ENCODE measurements at places on chromosomes 6 and 20.

DNA sequence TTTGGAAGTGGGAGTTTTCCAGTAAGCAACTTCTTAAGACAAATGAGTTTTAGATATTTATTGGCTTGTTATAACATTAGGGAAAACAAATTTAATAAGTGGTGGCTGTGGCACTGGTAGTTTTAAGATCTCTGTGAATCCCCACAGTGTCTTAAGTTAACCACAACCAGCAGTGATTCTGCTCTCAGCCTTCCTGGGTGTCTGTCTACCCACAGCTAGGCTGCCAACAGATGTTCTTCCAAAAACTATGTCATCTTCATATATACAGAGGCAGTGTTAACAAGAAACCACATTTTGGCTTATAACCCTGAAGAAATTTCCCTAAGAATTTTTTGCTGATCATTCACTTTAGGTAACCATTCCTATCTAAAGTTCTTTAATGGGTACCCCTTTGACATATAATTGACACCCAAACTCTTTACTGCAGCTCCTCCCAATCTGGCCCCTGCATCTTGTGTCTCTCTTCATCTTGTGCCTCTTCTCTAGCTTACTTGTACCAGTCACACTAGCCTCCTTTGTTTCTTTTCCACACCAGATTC, 52.7 kb downstream of the TOP1 start:
- DNase-seq: no peak

GRCh38 chr6:8462169-8462568, 26.8 kb upstream of the SLC35B3 start:
- DNase-seq: no peak

- peak; percentile 88 for DNase-seq
These were observed 2.5 kb downstream of the MYMX start for GRCh38 chr6:44219053-44219814.

- no peak for DNase-seq
These were observed 16.1 kb upstream of the HMGN3 start for GRCh38 chr6:79250559-79250958.

DNA sequence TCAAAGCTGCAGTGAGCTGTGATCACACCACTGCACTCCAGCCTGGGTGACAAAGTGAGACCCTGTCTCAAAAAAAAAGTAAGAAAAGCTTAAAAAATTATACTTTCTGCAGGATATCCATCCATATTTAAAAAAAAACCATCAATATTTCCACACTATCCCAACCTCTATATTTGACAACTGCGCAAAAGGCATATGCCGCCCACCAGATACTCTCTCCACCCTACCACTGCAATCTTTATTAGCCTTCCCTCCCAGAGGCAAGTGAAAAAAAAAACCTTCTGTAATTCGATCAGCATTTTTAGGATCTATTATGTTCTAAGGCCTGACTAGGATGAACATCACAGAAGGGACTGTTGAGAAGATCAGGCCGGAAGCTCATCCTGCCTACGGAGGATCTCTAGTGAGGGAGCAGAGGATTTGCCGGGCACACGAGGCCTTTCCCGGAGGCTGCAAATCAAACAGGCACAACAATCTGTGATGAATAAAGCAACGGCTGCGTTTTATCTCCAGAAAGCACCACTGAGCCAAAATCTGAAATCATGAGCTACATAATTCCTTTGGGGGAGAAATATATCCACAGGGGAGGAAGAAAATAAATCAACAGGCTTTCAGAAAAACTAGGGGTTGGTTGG, 65.9 kb downstream of the GFOD1 start:
- peak; percentile 15 for DNase-seq

- DNase-seq: no peak
These were observed 32.5 kb upstream of the IYD start for GRCh38 chr6:150336299-150336698.

DNA sequence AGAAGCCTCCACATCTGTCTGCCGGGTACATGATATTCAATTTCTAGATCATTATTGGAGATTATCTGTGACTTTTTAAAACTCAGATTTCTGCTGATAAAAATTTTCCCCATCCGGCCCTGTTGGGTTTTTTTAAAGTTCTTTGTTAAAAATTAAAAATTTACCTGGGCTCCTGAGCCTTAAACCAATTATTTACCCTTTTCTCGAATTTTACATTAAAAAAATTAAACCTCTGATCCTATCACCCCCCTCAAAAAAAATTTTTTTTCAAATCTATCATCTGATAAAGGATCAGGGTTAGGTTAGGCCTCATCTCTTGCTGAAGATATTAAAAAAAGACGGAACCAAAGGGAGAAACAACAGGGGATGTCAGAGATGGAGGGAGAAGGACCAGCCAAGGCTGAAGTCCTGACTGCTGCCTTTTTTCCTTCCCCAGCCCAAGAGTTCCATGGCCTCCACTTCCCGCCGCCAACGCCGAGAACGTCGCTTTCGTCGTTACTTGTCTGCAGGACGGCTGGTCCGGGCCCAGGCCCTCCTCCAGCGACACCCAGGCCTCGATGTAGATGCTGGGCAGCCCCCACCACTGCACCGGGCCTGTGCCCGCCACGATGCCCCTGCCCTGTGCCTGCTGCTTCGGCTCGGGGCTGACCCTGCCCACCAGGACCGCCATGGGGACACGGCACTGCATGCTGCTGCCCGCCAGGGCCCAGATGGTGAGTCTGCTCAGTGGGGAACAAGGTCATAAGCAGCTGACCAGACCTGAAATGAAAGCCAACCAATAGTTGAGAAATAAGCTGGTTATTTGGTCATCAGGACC, 527 bp downstream of the NFKBIL1 start:
- no peak for DNase-seq

DNA sequence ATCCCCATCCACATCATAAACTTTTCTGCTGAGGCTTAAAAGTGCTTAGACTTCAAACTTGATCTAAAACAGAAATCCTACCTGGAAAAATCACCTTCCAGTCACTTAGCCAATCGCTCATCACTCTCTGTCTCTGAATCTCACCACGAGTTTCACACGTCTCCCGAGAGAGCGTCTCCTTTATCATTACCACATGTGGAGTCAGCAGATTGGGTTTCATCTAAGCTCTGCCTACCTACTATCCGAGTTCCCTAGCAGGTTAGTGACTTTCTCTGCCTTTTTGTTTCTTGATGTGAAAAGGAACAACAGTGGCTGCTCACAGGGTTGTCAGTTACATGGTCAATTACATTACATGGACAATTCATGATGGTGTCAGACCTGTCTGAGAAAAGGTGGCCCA, 286.2 kb downstream of the ESR1 start:
- DNase-seq: no peak

- DNase-seq: no peak
These were observed 3.2 kb upstream of the ZMYND8 start for GRCh38 chr20:47359530-47360296.

GRCh38 chr6:83518816-83519480, 6.6 kb downstream of the PRSS35 start:
- DNase-seq: no peak

DNA sequence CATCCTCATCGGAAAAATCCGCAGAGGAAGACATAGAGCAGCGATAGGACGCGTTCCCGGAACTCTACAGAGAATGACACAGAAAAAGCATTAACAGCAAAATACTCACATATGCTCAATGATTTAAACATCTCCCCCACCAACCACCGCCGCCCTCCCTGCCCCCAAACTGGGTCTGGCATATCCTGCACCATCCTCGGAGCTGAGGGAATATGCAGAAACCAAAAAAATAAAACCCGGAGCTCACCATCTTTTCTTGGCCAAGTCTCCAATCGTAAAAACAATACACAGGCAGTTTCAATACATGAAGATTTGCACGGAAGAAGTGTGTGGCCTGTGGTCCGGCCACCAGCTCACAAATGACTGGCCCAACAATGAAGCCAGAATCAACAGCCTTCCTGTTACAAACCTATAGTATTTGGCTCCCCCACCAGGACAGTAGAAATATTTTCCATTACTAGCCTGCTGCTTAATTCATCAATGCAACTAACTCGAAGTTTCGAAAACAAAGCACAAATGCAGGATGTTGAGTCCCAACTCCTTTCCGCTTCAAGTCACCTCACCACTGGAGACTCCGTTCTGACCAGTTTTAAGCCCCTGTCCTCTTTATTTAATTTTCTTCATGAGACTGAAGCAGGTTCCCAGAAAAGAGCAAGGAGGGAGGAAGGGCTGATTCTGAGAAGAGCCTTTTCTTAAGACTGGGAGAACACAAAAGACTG, 103.2 kb upstream of the BEND6 start:
- DNase-seq: peak; percentile 70

- no peak for DNase-seq
These were observed 25.2 kb upstream of the TLDC2 start for GRCh38 chr20:36850759-36851158.

GRCh38 chr6:73653571-73654424, at the start of gene SLC17A5:
Gene SLC17A5 (minus strand): TSS chr6:73653992. CDS start chr6:73653886, 106 bp downstream.
- DNase-seq: peak; percentile 95

- DNase-seq: no peak
These were observed 84.1 kb downstream of the SLC23A2 start for GRCh38 chr20:4916971-4917881.

DNA sequence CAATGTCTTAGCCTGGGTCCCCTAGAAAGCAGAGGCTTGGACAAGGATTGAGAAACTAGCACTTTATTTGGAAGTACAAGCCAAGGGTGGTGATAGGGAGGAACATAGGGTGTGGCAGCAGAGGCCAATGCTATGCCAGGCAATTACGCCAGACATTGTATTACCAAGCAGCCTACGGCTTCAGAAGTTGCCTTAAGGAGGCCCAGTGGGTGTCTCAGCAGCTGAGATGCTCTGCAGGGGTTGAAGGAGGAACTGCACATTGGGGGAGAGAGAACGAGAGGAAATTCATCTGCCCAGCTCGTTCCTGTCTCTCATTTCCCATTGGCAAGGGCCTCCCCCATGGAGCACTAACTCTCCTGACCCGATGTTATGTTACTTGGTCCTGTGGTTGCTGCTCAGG, 859 bp downstream of the C20orf202 start:
- no peak for DNase-seq

DNA sequence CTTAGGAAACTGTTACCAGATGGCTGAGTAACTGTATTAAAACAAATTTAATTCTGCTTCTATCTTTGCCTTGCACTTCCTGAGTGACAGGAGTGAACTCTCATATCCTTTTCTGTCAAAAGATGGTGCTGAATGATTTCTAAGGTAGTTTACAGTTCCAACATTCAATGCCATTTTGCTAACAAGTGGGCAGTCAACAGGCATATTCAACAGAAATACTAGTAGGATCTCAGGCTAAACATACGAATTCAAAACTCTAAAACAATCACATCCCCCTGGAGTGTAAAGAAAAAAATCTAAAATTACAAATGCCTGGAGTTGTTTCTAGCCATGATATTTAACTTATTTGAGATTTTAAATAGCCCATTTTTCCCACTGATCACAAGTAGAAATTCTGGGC, 6.7 kb downstream of the PSMB9 start:
- no peak for DNase-seq

DNA sequence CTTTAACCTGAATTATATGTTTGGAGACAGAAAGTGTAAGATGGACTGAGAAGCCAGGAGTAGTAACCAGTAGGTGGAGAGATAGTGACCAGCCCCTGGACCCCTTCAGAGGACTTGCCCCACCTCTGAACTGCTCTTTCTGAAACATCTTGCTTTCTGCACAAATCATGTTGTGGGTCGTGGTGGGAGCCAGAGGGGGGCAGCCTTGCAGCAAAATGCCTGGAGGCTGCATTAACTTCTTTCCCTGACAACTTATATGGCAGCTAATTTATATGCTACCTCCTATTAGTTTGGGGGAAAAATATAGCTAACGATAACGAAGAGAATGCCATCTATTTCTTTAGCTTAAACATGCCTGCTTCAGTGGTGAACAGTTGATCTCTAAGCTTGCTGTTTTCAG, 859.8 kb downstream of the MAFB start:
- no peak for DNase-seq

DNA sequence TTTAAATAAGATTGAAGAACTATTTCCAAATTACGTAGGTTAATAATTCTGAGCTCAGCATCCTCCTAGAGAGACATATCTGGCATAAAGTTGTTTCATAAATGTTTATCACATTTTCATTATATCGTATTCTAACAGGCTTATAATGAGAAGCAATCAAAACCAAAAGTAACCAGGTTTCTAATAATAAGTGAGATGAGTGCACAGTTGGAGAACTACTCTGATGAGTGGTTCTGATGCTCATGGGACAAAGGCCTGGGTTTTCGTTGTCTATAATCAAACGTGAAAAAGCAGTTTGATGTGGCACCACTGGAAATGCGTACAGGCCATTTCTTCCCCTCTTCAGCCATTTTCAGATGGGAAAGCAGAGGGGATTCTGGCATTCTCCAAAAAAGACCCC, 4.7 kb upstream of the SERPINB6 start:
- DNase-seq: no peak

DNA sequence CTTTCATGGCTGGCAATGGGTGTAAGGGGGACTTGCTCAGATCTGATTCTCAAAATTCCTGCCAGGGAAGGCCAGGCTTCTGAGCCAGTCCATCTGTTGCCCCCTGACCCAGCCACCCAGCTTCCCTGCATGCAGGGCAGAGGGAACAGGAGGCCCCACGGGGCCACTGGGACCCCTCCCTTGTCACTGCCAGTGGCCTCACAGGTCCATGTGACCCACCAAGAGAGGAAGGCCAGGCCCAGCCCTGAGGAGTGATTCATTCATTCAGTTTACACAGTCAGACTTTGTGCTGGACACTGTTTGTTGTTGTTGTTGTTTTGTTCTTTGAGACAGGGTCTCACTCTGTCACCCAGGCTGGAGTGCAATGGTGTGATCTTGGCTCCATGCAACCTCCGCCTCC, 39.5 kb downstream of the UBE2V1 start:
- DNase-seq: no peak

DNA sequence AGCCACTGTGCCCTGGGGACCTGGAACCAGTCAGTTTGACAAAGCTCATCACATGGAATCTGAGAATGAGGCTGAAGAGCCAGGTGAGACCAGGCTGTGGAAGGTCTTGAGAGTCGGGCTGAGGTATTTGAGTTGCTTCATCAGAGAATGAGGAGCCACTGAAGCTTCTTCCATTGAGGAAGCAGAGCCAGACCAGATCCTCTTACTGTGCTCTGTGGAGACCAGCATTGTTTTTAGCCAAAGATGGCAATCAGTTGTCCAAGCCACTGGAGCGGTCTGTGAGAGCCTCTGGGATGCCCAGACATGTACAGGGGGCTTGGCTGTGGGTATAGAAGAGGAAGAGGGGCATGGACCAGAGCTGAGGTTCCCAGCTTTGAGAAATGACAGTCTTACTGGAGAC, 6.1 kb upstream of the EPB41L1 start:
- no peak for DNase-seq

- no peak for DNase-seq
These were observed 212.2 kb downstream of the TBC1D7 start for GRCh38 chr6:13116155-13116554.

DNA sequence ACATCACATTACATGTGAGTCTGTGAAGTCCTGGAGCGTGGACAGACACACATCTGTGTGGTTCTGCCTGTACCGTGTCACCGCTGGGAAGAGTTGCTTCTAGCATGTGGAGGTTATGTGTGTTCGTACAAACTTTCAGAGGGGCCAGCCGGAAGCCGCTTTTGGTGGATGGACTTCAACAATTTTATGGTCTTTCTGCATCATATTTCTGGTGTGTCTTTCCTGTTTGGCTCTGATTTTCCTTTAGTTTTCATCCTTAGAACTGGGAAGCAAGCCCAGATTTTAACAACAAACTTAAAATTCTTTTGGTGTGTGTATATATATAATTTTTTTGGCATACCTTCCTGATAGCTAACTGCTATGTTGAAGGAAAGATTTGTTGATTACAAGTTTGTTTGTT, 71.2 kb downstream of the TIAM2 start:
- DNase-seq: peak; percentile 79

Data from left forelimb (tissue), 1 donor.